ENCODE measurements at places on chromosomes 4 and X.
A peak's percentile ranks its signal among the peaks of the same experiment; 100 is the strongest.

DNA sequence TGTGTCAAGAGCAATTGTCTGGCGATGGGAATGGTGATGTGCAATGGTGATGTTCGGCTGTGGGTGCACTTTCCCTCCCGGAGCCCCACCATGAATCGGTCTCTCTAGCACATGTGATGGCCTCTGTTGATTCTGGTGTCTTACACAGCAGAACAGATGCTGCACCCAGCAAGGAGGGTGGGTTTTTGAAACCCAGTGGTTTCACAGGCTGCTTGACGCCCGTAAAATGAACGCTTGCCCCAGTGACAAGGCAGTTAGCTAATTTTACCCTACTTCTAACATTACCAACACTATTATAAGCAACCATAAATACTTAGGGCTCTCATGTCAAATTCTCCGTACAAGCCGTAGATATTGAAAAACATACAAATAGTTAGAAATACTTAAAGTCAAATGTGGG is 5.9 kb upstream of the ANOS1 start:
- no peak for DNase-seq

GRCh38 chr4:37891260-37892159 is 626 bp downstream of the TBC1D1 start:
- peak; percentile 30 for DNase-seq

GRCh38 chr4:99790796-99791617 is 25.6 kb upstream of the DAPP1 start:
- DNase-seq, result no peak

GRCh38 chr4:160352637-160353036 is 1249.8 kb downstream of the RAPGEF2 start:
- no peak for DNase-seq

GRCh38 chrX:2231570-2232192 is 269.1 kb downstream of the DHRSX start:
- DNase-seq, result no peak

GRCh38 chr4:180610324-180610723 is 1632.9 kb upstream of the TENM3 start:
- DNase-seq, result no peak

- no peak for DNase-seq
Observed at GRCh38 chr4:34371676-34372075, 1872.6 kb downstream of the ARAP2 start.

DNA sequence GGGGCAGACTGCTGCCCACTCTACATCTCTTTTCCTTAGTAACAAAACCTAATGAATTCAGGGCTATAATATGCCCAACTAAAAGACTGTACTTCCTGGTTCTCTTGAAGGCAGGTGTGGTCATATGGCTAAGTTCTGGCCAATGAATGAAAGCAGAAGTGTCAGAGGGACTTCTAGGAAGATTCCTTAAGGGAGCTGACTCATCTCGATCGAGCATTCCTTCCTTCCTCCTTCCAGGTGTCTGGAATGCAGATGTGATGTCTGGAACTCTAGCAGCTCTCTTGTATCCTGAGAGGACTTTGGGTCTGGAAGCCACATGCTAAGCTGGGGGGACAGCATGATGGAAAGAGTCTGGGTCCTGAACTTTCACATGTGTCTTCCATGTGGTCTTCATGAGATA is 116.2 kb upstream of the STX18 start:
- no peak for DNase-seq

DNA sequence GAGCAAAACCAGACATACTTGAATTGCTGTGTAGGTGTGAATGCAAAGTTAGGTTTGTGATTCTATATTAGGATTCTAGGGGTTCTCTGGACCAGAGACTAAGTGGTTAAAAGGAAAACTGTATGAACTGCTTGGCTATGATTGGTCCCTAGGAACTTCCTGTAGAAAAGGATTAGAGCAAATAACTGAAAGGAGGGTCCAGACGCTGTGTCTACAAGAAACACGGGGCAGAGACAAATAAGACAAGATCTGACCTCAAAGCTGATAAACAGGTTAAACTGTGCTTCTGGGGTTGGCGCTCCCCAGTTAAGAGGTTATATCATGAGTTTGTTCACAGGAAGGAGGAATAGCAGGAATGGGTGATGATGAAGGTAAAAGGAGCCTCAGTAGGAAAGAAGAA is 183.6 kb downstream of the MGST2 start:
- DNase-seq, result no peak

DNA sequence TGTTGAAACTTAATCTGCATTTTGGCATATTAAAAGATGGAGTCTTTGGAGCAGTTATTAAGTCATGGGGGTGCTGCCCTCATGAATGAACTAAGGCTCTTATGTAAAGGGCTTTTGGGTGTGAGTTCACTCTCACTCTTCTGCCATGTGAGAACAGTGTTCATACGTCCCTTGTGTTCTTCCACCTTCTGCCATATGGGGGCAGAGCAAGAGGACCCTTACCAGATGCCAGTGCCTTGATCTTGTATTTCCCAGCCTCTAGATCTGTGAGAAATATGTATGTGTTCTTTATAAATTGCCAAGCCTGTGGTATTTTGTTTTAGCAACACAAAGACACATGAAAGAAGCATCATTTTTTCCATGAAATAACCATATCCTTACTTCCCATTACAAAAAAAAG is 213.9 kb downstream of the SPOCK3 start:
- no peak for DNase-seq

- DNase-seq, result no peak
Observed at GRCh38 chr4:7778510-7779431, 160.9 kb downstream of the AFAP1 start.

- DNase-seq, result peak; percentile 38
Observed at GRCh38 chr4:37383579-37384229, 139.2 kb downstream of the NWD2 start.

DNA sequence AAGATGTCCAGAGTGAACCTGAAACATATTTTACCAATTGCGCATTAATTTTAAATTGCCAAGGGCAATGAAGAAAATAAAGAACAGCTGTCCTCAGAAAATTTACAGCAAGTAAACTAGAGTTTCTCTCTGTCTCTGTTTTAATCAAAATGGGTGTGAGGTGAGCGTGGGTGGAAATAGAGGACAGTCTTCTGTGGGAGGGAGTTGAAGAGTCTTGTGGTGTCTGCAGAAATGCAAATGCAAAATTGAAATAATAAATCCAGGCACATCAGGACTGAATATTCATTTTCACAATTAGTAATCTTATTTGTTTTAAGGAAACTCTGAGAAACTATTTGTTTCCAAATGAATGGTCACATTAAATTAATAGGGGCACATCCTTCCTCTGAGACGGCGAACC is 192.0 kb downstream of the ARHGAP10 start:
- no peak for DNase-seq
